ENCODE measurements at places on chromosomes 3 and 15. TPM values are rescaled to one million over a fixed set of nuclear protein-coding genes. Genes with fewer than 3 reads are reported as not detected.

GRCh38 chr3:174957081-174957480, 97.9 kb downstream of the NAALADL2 start:
- DNase-seq = no peak

DNA sequence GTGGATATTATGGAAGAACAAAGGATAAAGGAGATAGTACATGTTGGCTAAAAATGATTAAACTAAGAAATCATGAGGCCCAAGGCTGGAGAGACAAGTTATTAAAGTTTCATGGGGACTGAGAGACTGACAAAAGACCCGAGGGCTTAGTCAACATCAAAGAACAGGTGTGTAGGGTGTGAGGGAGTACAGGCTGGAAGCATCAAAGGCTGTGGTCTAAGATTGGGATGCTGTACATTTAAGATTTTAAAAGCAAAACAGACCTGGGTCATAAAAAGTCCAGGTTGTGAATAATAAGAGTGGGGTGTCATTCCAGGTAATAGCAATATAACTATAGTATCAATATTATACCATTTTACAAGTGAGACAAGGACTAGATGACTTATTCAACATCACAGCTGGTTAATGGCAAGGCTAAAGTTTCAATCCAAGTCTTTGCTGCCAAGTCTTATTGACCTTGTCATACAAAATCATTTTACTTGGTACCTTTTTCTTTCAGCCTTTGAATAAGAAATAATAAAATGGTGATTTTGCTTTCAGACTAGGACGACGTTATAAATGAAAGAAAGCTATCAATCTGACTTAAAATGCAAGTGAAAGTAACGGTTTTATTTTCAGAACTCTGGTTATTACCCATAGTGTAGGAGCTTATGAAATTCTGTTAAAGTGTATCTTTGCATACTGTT, 211.6 kb downstream of the TNIK start:
- no peak for DNase-seq

- no peak for DNase-seq
Observed at GRCh38 chr15:34354286-34354685, 11.2 kb downstream of the NUTM1 start.

- DNase-seq = peak; percentile 63
Observed at GRCh38 chr15:24956111-24956838, 1.5 kb downstream of the SNRPN start.

DNA sequence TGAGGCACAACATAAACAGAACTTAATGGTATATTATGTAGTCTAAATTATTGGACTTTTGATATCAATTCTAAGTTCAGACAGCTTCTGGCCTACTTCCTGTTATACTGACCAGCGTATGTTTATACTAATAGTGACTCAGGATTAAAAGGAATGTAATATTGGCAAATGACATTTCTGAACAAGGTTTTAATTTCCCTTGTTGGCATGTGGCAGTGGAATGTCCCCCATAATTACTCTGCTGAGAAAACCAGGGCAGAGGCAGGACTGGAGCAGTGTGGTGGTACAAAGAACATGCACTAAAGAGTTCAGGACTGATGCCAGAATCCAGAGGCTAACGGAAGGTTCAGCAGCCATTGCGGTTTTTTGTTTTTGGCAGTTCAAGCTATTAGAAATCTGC, 184.0 kb downstream of the KCNAB1 start:
- DNase-seq = no peak

GRCh38 chr15:26985050-26985449, 14.1 kb downstream of the GABRG3 start:
- DNase-seq = no peak

GRCh38 chr3:192820161-192820560, 92.8 kb upstream of the FGF12 start:
- no peak for DNase-seq

GRCh38 chr15:66937588-66937987, 127.8 kb upstream of the SMAD3 start:
- no peak for DNase-seq

DNA sequence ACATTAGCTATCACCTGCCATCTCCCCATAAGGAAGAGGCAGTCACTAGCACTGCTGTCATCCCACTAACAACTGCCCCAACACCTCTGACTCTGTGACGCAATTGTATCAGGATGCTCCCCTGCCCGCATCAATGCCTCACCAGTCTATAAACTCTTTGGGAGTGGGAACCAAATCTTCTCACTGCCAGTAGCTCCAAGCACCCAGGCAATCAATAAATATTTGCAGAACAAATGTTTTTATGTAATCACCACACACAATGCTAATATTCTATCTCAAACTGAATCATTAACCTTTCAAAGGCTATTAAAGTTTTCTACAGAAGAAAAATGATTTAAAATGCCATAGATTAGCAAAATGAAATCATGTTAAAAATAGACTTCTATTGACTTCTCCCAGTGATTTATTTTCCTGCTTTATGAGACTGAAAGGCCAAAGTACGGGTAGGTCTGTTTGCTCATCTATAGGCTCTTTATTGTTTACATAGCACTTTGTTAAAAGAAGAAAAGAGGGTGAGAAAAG, 131.3 kb downstream of the PLD1 start:
- DNase-seq = no peak

The DISP2 gene
- 1.0 TPM for total RNA-seq

The ACTRT3 gene
- 0.67 TPM for total RNA-seq

Data from NCI-H460 (cell line).